ENCODE measurements at places on chromosomes 16 and 17. TPM values are rescaled to one million over a fixed set of nuclear protein-coding genes. Genes with fewer than 3 reads are reported as not detected.

Gene PRR15L
- total RNA-seq = not detected

Gene CRHR1
- total RNA-seq = not detected

Gene SLC16A13
- 0.53 TPM for total RNA-seq

Gene PLCG2
- total RNA-seq = 0.41 TPM

Gene MLX
- total RNA-seq = 45.8 TPM

Gene NDRG4
- 10.3 TPM for total RNA-seq

Gene TEKT1
- total RNA-seq = not detected

Gene TBC1D26
- not detected for total RNA-seq

Gene EME1
- total RNA-seq = 31.6 TPM

Gene DRC3
- 2.9 TPM for total RNA-seq

Gene METRN
- 201 TPM for total RNA-seq

Gene LGALS9B
- total RNA-seq = not detected

Gene FOXL1
- 3.9 TPM for total RNA-seq

Gene KCNH6
- total RNA-seq = not detected

Gene AARSD1
- 47.4 TPM for total RNA-seq

Gene PRAC1
- not detected for total RNA-seq

Gene ZPBP2
- total RNA-seq = not detected

Gene KRTAP4-9
- not detected for total RNA-seq

Gene SPN
- total RNA-seq = 1.8 TPM

Gene SPNS2
- 1.8 TPM for total RNA-seq

Gene CCDC92B
- not detected for total RNA-seq

Gene FBXL16
- total RNA-seq = 0.04 TPM

Gene KRT28
- not detected for total RNA-seq

Gene LAT
- total RNA-seq = 1.2 TPM

Gene TAC4
- 1.2 TPM for total RNA-seq

Gene AOC2
- total RNA-seq = 1.1 TPM

Gene MT4
- not detected for total RNA-seq

Gene GUCY2D
- not detected for total RNA-seq

Gene SERPINF2
- 0.98 TPM for total RNA-seq

Gene COA3
- 67.6 TPM for total RNA-seq

Gene CD300H
- not detected for total RNA-seq

Gene FBXW10
- not detected for total RNA-seq

Gene WFDC1
- not detected for total RNA-seq

Gene ZKSCAN2
- total RNA-seq = 9.9 TPM

Gene CSH1
- not detected for total RNA-seq

Gene MYH3
- 0.98 TPM for total RNA-seq

Gene CRK
- 46.2 TPM for total RNA-seq

Gene NLRC3
- not detected for total RNA-seq

Gene ABCA10
- 15.4 TPM for total RNA-seq

Gene SLFN14
- total RNA-seq = not detected

Gene TMEM97
- total RNA-seq = 33.0 TPM

Gene PAQR4
- 53.7 TPM for total RNA-seq

Gene NSRP1
- total RNA-seq = 22.1 TPM

Gene NOXO1
- total RNA-seq = not detected

Gene RCVRN
- total RNA-seq = 1.2 TPM

Gene CCP110
- total RNA-seq = 16.0 TPM

Gene DVL2
- 67.9 TPM for total RNA-seq

Gene NPIPA3
- 4.7 TPM for total RNA-seq

Gene CCL8
- total RNA-seq = not detected

Gene CLEC18A
- total RNA-seq = 7.2 TPM

Gene HBM
- total RNA-seq = not detected
